ENCODE measurements at places on chromosomes 2 and 18.

- DNase-seq: no peak
Observed at GRCh38 chr2:23622466-23622865, 237.5 kb downstream of the KLHL29 start.

DNA sequence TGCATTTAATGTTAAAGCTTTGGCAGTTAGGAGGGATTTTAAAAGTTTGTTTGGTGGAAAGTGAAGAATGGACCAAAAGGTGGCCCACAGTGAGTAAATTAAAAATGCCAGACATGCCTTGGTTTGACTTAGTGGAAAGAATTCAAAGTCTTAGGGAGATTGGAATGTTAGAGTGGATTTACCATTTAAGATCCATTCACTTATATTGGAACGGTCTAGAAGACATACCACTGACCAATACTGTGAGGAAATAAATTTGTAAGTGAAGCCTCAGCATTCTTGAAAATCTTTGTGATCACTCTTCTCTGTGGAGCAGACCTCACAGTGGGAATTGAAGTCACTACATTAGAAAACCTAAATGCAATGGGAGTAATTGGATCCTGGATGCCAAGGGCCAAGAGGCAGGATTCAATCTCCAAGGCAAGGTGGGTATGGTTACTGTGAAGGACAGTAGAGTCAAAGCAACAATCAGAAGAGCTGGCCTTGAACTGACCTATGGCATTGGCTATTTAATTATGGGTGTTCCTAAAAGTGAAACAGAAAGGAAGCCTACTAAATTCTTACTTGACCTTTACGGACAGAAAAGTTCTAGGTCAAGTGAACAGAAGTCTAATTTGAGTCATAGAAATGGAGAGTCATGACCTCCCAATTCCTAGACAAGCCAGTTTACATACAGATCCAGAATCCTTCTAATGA is 40.2 kb upstream of the VRK2 start:
- DNase-seq: no peak

GRCh38 chr2:54204476-54204875 is 51.6 kb downstream of the TSPYL6 start:
- DNase-seq: no peak

DNA sequence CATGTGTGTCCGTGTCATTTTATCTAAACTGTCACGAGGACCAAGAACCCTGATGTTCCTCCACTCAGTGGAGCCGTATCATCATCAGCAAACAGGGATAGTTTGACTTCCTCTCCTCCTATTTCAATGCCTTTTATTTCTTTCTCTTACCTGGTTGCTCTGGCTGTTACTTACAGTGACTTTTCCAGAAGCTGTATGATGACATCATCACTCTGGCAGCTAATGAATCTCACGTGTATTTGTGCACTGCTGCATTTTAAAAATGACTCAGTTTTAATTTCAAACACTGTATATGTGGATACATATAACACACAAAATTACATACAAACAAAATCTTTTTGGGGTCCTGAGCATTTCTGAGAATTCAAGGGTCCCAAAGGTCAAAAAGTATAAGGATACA is 481.4 kb downstream of the CDH2 start:
- DNase-seq: no peak

All from stimulated activated CD8-positive, alpha-beta memory T cell treated with anti-CD3 and anti-CD28 coated beads, Interleukin-4, amount 100 ng/mL, for 4 hours (primary cell).